Fibroblast of skin of left quadriceps (primary cell): ENCODE measurements at places on chromosomes 6 and 20.

GRCh38 chr6:131059486-131059885, 3.6 kb downstream of the EPB41L2 start:
- DNase-seq, result no peak

GRCh38 chr20:33894798-33895197, 83.7 kb downstream of the CHMP4B start:
- no peak for DNase-seq

GRCh38 chr20:39603219-39603618, 641.1 kb downstream of the DHX35 start:
- no peak for DNase-seq

- no peak for DNase-seq
These were observed 11.5 kb downstream of the MAPK14 start for GRCh38 chr6:36039112-36039511.

DNA sequence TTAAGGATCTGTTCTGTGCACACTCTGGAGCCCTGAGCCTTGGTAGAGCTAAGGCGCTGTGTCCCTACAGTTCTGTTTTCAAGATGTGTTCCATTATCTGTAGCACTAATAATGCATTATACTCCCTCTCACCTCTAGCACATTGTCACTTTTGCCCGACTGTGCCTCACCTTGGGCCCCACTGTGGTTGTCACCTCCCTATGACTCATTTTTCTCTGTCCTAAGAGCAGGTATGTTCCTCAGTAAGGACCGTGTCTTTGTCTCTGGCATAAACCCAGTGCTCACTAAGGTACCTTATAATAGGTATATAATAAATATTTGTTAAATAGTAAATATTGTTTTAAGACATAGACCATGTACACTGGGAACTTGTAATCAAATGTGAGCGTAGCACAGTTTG, 942.5 kb upstream of the CITED2 start:
- no peak for DNase-seq

DNA sequence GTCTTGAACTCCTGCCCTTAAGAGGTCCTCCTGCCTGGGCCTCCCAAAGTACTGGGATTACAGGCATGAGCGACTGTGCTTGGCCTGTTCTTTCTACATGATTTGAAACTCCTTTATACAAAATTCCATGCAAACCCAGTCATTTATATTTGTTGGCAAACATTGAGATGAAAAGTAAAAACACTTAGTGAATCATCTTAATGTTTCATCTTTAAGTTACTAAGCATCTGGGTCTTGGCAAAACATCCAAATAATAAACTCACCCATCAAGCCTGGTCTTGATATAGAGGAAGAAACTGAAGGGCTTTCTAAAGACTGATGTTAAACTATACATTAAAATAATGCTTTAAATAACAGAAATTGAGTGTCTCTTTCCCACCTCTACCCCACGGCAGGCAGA, 95.1 kb downstream of the FUT9 start:
- DNase-seq, result no peak

DNA sequence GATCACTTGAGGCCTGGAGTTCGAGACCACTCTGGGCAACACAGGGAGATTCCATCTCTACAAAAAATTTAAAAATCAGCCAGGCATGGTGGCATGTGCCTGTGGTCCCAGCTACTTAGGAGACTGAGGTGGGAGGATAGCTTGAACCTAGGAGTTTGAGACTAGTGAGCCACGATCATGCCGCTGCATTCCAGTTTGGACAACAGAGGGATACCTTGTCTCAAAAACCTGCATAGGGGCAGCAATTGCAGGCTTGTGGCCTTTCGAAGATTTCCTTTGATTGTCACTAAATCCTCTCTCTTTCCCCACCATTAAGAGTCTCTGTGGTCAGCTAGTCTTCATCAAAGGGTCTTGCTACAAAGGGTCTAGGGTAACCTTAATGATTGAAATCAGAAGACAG, 60.3 kb downstream of the UTRN start:
- no peak for DNase-seq

GRCh38 chr6:158649289-158650143, at the start of gene SYTL3:
SYTL3 (plus strand) TSS chr6:158650054; CDS start chr6:158663269, 13,215 bp downstream.
- no peak for DNase-seq

DNA sequence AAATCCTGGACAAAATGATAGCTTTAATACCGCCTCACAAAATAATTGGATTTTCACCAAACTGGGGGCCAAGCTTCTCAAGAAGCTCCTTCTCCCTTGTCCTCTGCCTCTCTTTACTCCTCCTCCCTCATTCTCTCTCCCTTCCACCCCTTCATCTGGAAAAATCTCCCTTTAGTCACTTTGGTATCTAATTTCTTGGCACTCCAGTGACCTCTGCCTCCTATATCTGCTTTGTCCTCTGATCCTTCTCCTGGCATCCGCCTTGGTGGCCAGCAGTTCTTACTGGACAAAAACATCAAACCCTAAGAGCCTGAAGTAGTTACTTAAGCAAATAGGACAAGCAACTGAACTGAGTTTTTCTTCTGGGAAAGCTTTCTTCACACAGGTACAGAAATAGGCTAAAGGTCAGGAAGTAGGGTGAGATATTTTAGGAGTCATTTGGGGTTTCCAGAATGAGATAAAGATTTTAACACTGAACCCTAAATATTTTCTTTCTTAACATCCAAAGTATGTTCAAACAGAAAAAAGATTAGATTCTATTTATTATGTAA, 220.7 kb downstream of the ARHGAP18 start:
- DNase-seq, result no peak

GRCh38 chr6:170212051-170212756, 78.7 kb downstream of the DLL1 start:
- DNase-seq, result no peak

DNA sequence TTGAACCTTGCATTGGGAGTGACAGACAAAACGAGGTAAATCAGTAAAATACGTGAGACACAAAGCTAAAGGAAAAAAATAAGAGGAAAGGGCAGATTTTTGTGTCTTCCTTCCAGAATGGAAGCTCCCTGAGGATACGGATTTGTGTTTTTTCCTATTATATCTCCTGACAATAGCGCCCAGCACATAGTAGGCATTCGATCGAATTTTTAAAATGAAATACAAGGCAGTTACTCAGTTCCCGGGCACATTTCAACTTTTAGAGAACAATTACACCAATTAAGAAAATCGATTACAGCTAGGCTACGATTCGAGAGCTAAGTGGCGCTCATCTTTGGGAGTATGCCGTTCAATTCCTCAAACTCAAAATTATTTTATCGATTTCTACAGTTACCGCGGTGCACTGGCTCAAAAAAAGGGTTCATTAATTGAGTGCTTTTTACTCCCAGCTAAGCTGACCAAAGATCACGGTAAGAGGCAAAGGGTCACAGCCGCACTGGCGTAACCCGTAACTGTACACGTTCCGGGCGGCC, 443 bp downstream of the RMND1 start:
- DNase-seq, result no peak

GRCh38 chr20:39660965-39661364, 698.8 kb downstream of the DHX35 start:
- DNase-seq, result no peak

DNA sequence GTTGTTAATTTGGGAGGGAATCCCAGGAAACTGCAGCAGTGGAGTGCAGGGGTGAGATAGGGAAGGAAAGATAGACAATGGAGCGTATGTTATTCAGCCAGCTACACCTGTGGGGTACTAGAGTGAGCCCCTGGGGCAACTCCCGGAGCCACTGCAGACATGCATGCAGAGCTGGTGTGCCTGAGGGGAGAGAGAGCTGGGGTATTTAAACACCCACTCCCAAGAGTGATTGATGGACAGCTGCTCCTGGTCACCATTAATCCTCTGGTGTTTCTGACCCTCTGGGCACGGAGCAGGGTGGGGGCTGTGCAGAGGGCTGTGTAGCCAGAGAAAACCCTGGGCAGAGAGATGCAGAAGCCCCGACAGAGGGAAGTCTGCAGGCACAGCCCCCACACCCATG, 146.7 kb upstream of the CDH4 start:
- no peak for DNase-seq

GRCh38 chr6:125287718-125288117, 14.0 kb downstream of the HDDC2 start:
- no peak for DNase-seq

- no peak for DNase-seq
These were observed 42.5 kb upstream of the PNISR start for GRCh38 chr6:99467509-99468106.
